ENCODE measurements at places on chromosomes 7 and 10.

GRCh38 chr10:88037623-88038022 lies 174.2 kb downstream of the PTEN start:
- DNase-seq, result no peak

DNA sequence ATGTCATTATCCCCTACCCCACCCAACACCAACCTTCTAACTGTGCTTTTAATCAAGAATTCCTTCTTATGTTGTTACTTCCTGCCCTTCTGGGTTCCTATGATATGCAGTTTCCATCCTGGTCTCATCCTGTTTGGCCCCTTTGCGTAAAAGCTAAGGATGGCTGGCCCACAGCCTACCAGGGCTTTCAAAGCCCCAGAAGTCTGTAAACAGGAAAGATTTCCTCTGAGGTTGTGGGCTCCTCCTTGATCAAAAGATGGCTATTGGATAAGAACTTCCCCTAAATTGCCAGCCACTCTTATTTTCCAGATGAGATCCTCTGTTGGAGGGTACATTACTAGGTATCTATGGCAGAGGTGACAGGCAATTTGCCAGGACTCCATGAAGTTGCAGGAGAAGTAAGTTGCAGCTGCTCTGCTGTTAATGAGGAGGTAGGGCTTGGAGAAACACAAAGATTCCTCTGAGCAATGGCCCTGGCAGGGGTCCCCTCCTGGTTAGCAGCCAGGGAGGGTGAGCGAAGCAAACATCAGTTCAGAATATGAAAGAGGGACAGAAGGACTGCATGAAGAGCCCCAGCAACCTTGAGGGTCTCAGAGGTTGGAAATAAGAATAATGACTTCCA lies 32.1 kb downstream of the NRP1 start:
- no peak for DNase-seq

DNA sequence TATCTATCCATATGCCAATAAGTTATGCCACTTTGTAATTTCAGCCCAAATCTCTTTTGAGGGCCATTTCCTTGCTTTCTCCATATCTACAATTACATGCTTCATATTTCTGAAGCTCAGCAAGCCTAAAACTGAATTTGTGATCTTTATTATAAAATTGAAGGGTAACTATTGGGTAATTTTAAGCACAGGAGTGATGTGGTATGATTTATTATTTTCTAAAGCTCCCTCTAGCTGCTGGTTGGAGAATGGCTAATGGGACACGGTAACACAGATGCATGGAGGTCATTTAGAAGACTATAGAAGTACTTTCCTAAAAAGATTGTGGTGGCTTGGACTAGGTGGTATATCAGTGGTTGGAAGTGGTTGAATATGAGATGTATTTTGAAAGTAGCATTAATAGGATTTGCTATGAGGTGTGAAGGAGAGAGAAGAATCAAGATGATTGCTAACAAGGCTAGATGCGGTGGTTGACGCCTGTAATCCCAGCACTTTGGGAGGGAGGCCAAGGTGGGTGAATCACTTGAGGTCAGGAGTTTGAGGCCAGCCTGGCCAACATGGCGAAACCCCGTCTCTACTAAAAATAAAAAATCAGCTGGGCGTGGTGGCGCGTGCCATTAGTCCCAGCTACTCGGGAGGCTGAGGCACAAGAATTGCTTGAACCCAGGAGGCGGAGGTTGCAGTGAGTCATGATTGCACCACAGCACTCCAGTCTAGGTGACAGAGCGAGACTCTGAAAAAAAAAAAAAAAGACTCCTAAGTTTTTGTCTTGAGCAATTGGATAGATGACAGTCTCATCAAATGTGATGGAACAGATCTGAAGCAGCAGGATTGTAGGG lies 13.9 kb downstream of the KLHDC10 start:
- no peak for DNase-seq

GRCh38 chr7:47440320-47440719 lies 141.6 kb downstream of the TNS3 start:
- no peak for DNase-seq

DNA sequence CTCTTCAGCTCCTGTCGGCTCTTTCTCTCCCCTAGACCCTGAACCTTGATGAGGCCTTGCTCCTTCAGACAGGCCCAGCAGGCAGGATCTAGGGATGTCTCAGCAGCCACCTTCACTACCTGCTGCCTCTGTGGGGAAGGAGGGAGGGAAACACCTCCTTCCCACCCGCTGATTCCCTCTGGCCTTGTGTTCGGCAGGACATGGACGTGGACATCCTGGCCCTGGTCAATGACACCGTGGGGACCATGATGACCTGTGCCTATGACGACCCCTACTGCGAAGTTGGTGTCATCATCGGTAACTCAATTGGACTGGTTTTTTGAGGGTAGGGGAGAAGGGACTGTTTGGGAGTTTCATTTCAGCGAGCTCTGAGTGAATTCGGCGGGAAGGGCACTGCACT lies 20.3 kb downstream of the HKDC1 start:
- DNase-seq, result no peak

- DNase-seq, result no peak
Observed at GRCh38 chr10:43188702-43189101, 50.5 kb downstream of the CSGALNACT2 start.

DNA sequence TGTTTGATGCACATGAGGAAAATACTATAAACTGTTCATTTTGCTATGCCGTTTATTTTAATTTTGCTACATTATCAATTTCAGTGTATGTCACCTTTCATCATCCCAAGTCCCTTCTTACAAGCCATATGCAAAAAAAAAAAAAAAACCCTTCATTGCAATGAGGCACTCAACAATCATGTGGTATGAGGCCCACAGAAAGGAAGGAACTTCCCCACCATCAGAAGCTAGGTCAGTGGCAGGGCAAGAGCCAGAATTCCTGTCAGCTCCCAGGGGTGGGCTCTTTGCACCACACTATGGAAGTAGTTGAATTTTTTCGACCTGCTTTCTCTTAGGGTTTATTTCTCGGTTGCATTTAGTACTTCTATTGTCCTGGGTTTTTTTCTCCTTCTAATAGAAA lies 75.4 kb downstream of the NOC3L start:
- DNase-seq, result no peak

DNA sequence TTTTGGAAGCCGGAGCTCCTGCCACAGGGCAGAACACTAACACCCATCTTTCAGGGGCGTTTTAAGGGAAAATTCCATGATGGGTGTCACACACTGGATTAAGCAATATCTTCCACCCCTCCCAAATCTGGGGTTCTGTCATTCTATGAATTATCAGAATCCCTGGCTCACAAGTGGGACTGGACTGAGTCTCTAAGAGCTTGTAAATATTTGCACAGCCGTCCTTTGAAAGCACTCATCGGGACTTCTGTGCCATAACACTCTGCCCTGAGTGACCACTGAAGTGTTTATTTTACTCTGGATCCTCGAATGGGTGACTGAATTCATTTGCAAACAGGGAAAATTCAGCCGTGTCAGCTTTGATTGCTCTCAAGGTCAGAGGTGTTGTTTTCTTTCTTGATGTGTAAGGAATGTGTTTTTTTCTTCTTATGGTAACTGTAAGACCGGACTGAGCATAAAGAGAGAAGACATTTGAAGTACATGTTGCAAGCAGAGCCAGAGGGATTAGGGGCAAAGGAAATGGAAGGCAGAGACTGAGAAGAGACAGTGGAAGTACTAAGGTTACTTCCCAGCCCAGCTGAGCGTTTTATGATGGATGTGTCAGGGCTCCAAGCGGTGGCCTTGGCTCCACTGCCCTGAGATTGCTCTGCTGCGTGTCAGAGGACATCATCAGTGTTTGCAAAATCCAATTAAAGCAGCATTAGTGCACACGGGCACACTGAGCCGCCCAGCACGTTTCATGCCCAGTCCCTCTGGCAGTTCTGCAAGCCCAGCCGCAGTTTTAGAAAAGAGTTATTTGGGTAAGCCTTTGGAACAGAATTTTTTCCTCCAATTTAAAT lies 17.7 kb upstream of the GTPBP4 start:
- no peak for DNase-seq
